ENCODE measurements at places on chromosomes 1 and 21.

- no peak for DNase-seq
Observed at GRCh38 chr1:193589597-193590040, 403.2 kb upstream of the B3GALT2 start.

- DNase-seq = no peak
Observed at GRCh38 chr1:2358651-2359640, 32.4 kb downstream of the MORN1 start.

DNA sequence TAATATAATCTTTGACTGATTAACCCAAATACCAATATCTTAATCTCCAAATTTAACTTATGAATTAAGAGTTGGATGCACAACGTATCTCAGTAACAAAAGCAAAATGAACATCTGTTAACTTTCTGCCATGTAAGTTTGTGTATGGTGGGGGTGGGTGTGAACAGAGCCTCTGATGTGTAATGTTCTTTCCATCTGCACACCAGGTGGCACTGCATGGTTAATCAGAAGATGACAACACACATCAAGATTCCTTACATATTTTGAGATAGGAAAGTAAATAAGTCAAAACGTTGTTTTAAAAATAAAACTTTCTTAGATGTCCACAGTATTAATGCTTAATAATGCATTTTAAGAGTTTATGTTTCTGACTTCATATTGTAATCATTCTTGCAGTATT lies 251.9 kb downstream of the DPYD start:
- peak; percentile 75 for DNase-seq

DNA sequence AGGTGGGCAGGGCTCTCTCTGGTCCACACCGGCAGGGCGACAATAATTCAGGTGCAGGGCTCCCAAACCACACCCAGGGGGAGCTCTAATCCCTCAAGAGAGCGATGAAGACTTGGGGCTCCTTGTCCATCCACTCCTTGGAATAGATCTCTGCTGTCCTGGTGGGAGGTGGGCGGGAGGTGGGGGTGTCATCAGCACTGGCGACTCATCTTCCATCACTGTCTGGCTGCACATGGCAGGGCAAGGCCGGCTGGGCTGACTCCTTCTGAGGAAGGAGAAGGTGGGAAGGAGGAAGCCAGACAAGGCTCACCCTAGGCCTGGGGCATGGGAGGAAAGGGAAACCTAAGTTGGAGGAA lies 29.3 kb downstream of the TNNT2 start:
- peak; percentile 35 for DNase-seq

DNA sequence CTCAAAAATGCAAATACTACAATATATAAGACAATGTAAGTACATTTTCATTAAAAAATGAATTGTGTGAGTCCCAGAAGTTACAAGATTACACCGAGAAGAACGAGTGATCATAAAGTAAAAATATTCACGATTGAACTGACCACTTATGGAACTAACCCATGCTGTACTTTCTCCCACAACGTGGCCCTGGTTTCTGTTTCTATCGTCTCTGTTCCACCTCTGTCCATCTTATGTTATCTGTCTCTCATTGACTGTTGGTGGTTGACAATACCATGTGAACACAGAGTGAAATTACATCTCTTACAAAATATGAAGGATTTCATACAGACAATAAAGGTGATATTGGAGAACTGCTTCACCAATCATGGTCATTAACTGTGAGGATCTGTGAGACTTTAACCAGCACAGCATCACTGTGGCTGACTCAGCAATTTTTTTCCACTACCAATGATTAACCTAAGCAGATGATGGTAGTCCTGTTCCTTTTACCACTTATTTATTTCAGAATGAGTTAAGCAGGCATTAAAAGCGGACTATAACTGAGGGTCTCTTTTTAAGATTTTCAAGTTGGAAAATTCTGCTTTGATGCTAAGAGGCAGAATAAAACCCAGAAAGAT lies 165.1 kb downstream of the TGFB2 start:
- no peak for DNase-seq

- DNase-seq = peak; percentile 33
Observed at GRCh38 chr1:23923592-23924499, 10.7 kb upstream of the CNR2 start.

DNA sequence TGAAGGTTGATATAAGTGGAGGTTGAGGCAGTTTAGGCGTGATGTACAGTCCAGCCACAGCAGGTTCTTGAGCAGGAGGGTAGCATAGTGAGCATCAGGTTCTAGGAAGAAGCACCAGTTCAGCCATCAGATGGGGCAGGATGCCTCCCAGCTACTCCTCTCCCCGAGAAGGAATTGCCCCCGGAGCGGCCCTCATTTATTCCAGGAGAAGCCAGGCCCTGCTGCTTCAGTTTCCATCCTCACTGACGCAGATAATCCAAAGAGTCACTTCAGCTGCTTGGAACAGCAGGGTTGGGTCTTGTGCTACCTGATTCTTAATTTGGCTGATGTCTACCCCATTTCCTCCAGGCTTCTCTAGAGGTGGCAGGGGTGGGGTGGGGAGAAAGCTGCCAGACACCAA lies 54.7 kb downstream of the LACTBL1 start:
- no peak for DNase-seq

DNA sequence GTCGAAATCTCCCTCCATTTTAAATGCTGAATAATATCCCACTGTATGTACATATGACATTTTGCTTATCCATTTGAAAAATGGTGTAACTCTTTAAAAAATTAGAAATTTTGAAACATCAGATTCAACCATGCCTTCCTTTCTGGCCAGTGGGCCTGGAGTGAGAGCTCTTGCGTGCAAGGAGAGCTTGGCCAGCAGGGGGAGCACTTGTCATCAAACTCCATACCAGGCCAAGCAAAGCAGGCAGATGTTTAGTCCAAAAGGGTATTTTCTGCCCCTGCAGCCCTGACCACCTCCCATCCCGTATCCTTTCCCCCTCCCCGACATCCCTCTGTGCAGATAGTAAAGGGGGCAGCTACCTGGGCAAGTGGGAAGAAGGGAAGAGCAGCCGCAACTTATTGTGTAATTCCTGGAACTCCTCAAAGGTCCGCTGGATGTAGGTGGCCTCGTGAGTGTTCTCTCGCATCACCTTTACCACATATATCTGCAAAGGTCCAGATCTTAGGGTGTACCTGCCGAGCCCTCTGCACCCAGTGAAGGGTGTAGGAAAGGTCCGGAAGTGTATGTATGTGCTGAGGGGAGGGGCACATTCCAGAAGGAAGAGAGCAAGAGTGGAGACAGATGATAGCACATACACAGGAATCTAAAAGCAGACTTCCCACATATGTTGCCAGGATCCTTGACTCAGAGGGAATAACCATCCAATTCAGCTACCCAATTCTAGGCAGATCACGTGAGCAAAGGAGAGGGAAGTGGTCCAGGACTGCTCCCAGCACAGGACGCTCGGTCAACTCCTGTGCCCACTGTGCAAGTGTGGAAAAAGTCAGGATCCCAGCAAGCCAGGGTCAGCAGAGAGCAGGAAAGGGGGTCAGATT lies 19.9 kb upstream of the PPP1R15B start:
- DNase-seq = peak; percentile 91

- DNase-seq = no peak
Observed at GRCh38 chr1:43279161-43279560, 6.2 kb downstream of the C1orf210 start.

DNA sequence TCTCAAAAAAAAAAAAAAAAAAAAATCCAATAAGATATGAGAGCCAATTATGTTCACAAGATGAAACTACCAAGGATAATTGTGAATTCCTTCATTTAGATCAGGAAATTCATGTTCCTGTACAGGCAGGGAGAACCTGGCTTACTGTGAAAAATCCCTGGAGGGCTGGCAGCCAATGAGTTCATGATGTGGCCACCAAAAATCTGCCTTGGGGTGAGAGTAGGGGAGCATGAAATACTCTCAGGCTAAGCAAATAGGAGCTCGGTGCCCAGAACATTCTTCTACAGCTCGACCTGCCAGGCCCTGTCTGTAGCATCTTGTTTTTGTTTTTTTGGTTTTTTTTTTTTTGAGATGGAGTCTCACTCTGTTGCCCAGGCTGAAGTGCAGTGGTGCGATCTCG lies 50.1 kb downstream of the PIK3CD start:
- peak; percentile 57 for DNase-seq

DNA sequence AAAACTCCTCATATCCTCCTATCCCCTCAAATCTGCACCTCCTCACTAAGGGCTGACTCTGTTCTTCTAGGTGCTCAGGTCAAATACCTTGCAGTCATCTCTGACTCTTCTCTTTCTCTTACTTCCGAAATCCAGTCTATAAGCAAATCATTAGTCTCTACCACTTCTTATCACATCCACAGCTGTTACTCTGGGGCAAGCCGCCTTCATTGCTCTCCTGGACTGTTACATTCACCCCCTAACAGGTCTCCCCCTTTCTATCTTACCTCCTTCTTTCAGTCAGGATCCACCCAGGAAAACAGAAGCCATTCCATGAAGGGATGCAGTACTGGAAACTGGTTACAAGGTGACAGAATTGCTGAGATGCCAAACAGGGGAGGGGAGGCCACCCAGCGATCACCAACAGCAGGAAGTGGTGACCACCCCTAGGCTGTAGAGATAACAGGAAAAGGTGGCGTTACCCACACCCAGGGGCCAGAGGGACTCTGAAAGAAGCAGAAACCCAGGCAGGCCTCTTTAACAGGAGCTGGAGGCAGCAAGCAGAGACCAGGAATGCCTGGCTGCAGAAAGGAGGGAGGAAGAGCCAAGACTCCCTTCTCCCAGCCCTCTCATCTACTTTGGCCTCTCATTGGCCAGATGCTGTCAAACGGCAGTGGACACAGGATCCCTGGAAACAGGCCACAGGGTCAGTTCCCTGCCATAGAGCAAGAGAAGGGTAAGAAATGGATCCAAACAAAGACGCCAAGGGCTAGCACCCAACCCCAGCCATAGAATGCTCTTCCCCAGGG lies 55.5 kb upstream of the FOXO6 start:
- DNase-seq = no peak
